ENCODE measurements at places on chromosomes 11 and 22.

GRCh38 chr11:111909378-111909777 lies 2.2 kb downstream of the CRYAB start:
- no peak for DNase-seq

DNA sequence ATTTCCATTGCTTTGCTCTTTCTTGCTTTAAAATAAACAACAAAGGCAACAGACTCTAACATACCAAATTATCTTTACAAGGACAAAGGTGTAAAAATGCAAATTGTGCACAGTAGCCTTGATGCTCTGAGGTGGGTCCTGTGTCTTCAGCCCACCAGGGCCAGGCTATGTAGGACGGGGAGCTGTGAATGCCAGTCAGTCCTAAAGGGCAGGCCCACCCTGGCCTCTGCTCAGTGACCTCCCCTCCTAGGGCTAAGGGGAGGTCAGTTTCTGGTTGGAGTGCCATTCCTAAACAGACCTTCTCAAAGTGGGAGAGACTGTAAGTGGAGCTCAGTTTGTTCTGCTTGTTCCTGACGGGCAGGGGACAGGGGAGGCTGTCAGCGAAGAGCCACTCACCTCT lies 78.0 kb upstream of the SUSD2 start:
- no peak for DNase-seq

DNA sequence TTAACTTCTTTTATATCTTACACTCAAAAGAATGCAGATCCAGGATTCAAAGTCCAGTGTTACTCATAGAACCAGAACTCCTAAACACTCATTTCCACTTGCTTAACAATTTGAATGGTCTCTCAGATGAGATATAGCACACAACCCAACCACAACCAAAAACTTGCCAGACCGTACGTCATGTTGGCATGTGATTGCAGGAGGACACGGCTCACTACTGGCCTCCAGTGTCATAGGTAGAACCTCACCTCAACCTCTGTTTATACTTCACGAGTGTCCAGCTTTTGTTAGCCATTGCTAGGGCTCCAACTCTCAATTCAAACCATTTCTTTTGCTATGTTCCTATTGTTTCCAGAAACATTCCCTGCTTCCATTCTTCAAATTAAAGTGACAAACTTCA lies 58.5 kb upstream of the PDGFD start:
- no peak for DNase-seq

- DNase-seq: no peak
Measured at GRCh38 chr11:2096919-2097301, 42.3 kb downstream of the IGF2 start.

DNA sequence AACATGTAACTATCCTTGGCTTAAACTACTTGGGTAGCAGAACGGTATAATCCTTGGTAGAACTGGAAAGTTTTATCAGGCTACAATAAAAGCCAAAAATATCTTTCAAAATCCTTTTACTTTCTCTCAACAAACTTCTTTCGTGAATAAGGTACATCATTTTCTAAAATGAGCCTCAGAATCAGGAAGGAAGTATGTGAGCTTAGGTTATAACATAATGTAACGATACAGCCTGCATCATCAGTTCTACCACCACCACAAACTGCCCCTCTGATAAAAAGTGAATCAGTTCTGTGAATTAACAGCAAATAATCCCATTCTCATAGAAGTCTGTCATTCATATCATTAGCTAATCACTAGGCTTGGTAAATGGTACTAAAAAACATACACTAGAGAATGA lies 244.3 kb downstream of the SBF2 start:
- DNase-seq: no peak
